WTC11 (cell line): ENCODE measurements at places on chromosomes 13 and 19. TPM values are rescaled to one million over a fixed set of nuclear protein-coding genes. Genes with fewer than 3 reads are reported as not detected.

GRCh38 chr19:55319785-55320184 is 5.4 kb downstream of the TMEM150B start:
- DNase-seq: peak; percentile 93
- H3K27ac ChIP-seq: peak overlapping the region; percentile 39
- H3K36me3 ChIP-seq: no peaks in the 10 kb centered on the region
- H3K27me3 ChIP-seq: peaks cover 27% of the 10 kb centered on the region

The HSD11B1L gene
- 11.8 to 19.1 TPM (median 15.5 TPM) in 3 replicates for total RNA-seq

DNA sequence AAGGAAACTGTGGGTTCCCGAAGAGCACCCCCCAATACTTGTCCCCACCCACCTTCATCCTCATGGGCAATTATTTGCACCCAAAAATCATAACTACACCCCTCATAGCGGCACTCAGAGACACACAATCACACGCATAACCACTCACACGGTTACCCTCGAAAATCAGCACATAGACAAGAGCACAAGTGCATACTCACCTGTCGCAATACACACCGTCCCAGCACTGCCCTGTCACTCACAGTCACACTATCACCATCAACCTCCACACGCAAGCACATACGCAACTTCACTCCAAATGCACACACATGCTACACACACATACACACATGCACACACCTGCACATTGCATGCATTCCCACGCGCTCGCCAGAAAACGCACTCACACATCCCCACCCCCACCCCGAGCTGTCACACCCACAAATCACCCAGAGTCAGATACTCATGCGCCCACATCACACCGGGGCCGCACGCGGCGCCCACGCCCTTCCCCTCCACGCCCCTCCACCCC is 535 bp downstream of the COL5A3 start:
- no peak overlapping the region for H3K27ac ChIP-seq
- no peak for DNase-seq
- H3K4me1 ChIP-seq: peaks cover 10% of the 10 kb centered on the region
- H3K36me3 ChIP-seq: no peaks in the 10 kb centered on the region
- H3K27me3 ChIP-seq: peaks cover 66% of the 10 kb centered on the region
- peak overlapping the region; percentile 61 for H3K4me3 ChIP-seq

The SELENOV gene
- 12.6 to 15.4 TPM (median 15.1 TPM) in 3 replicates for total RNA-seq

The EHD2 gene
- 11.8 to 15.5 TPM (median 15.4 TPM) in 3 replicates for total RNA-seq

DNA sequence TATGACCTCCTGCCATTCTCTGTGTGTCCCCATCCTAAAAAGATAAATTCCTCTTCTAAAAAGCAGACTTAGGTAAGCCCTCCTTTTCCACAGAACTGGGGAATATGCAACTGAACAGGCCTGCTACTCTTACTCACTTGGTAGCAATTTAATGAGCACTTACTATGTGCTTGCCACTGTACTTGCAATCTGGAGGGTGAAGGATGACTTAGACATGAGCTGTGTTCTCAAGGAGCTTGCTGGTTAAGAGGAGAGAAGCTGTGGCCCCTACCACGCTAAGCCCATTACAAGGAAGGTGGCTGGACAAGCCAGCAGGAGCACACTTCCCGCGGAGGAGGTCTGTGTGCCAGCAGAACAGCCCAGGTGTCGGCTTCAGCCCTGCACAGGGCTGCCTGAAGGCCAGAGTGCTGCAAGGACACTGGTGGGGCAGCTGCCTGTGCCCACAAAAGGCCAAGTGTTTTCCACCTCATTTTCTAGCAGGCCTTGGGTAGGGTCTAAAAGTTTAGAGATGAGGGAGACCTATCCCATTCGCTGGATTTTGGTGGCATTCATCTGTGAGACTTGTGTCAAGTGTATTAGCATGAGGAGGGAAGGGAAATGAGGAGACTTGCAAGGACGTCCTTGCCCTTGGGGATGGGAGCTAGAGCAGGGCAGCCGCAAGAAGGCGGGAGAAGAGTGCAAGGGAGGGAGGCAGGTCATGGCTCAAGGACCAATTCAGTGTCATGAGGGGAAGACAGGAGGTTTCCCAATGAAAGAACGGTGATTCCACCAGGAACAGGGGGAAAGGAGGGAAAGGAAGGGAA is 52.0 kb downstream of the COL4A1 start:
- no peaks in the 10 kb centered on the region for H3K27me3 ChIP-seq
- peaks cover 5% of the 10 kb centered on the region for H3K4me1 ChIP-seq
- DNase-seq: no peak
- H3K36me3 ChIP-seq: no peaks in the 10 kb centered on the region
- no peak overlapping the region for H3K4me3 ChIP-seq

The ZNF529 gene
- 13.1 to 16.1 TPM (median 14.4 TPM) in 3 replicates for total RNA-seq

The IL12RB1 gene
- total RNA-seq: not detected in 3 replicates

The ZNF93 gene
- total RNA-seq: 37.8 to 47.4 TPM (median 41.7 TPM) in 3 replicates

DNA sequence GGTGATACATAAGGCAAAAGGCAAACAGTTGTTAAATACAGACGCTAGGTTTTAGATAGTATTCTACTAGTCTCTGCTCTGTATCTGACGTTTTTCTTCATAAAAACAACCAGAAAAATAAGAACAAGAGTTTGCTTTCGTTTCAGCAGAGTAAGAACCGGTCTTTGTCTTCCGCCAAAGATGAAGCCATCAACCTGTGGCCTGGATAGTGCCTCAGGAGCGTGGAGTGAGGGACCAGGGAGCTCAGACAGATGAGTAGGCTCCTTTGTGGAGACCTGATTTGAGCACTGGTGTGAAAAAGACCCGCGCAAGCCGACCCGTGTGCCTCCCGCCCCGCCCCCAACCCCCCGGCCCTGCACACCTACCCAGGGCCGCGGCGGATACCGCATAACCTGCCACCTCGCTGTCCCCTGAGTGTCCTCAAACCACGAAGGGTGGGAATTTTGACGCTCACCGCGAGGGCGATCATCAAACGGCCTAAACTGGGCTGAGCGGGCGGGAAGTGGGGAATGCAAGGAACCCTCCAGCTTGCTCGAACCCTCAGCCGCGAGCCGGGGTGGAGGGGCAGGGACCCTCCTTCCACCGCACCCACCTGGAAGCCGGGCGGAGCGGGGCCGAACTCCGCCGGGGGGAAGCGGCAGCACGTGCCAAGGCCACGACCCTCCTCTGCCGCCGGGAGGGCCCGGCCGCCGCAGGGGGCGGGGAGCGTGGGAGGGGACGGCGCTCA is 866 bp upstream of the LMO7 start:
- peaks cover 39% of the 10 kb centered on the region for H3K27me3 ChIP-seq
- peak overlapping the region; percentile 53 for H3K4me3 ChIP-seq
- H3K36me3 ChIP-seq: peaks cover 4% of the 10 kb centered on the region; the same call in 1 of the 2 replicates
- H3K4me1 ChIP-seq: peaks cover 35% of the 10 kb centered on the region
- DNase-seq: no peak

- H3K4me1 ChIP-seq: peaks cover 21% of the 10 kb centered on the region
- no peak overlapping the region for H3K27ac ChIP-seq
- no peaks in the 10 kb centered on the region for H3K27me3 ChIP-seq
- no peak for DNase-seq
These were observed 224.5 kb downstream of the EFNB2 start for GRCh38 chr13:106311004-106311403.

GRCh38 chr13:108407495-108407894 is 138.0 kb downstream of the TNFSF13B start:
- H3K4me3 ChIP-seq: no peak overlapping the region
- no peak overlapping the region for H3K27ac ChIP-seq
- H3K36me3 ChIP-seq: no peaks in the 10 kb centered on the region
- no peak for DNase-seq

DNA sequence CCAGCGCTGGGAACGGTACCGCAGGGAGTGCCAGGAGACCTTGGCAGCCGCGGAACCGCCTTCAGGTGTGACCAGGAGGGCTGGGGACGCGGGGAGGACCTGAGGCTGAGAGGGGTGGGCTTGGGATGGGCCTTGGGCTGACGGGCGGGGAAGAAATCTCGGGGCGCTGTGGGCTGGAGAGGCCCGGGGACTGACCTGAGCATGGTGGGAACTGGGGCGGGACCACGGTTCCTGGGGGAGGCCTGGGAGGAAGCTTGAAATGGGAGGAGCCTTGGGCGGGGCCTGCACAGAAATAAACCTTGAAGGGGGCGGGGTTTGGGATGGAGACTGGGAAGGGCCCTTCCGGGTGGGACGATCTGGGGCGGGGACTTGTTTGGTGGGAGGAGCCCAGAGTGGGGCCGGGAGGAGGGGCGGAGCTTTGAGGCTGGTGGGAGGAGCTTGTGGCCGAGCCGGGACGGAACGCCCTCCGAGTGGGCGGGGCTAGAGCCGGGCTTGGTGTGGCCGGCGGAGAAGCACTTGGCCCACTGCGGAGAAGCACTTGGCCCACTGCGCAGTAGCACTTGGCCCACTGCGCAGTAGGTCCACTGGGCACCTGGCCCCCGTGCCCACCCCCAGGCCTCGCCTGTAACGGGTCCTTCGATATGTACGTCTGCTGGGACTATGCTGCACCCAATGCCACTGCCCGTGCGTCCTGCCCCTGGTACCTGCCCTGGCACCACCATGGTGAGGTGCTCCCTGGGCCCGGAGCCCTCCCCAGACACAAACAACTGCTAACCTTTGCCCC is 2.8 kb downstream of the GIPR start:
- H3K4me1 ChIP-seq: peaks cover 27% of the 10 kb centered on the region
- peak overlapping the region; percentile 73 for H3K4me3 ChIP-seq
- no peaks in the 10 kb centered on the region for H3K36me3 ChIP-seq
- no peak overlapping the region for H3K27ac ChIP-seq
- H3K27me3 ChIP-seq: peaks cover 72% of the 10 kb centered on the region

- peaks cover 28% of the 10 kb centered on the region for H3K36me3 ChIP-seq
- DNase-seq: no peak
- H3K27ac ChIP-seq: no peak overlapping the region
- no peaks in the 10 kb centered on the region; the same call in 1 of the 2 replicates for H3K27me3 ChIP-seq
- no peak overlapping the region for H3K4me3 ChIP-seq
These were observed 26.8 kb downstream of the COG6 start for GRCh38 chr13:39682310-39682709.

DNA sequence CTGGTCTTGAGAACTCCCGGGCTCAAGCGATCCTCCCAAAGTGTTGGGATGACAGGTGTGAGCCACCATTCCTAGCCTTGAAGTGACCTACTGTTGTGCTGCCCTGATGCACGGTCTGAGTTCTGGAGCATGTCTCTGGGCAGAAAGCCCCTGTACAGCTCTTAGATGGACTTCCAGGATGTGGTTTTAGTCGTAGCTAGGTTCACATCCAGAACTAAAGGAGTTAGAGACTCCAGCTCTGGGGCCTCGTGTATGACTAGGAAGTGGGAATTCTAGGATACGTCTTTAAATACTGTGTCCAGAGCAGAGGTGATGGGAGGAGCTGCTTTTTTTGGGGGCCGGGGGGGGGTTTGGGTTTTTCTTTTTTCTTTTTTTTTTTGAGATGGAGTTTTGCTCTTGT is 12.2 kb downstream of the UPF1 start:
- H3K36me3 ChIP-seq: peaks cover 16% of the 10 kb centered on the region
- peaks cover 25% of the 10 kb centered on the region for H3K4me1 ChIP-seq
- H3K27me3 ChIP-seq: no peaks in the 10 kb centered on the region
- no peak overlapping the region for H3K4me3 ChIP-seq
- DNase-seq: no peak
- peak overlapping the region; percentile 70; the same call in 1 of the 2 replicates for H3K27ac ChIP-seq
